Fibroblast of pulmonary artery (primary cell): ENCODE measurements at places on chromosomes 4 and X.

DNA sequence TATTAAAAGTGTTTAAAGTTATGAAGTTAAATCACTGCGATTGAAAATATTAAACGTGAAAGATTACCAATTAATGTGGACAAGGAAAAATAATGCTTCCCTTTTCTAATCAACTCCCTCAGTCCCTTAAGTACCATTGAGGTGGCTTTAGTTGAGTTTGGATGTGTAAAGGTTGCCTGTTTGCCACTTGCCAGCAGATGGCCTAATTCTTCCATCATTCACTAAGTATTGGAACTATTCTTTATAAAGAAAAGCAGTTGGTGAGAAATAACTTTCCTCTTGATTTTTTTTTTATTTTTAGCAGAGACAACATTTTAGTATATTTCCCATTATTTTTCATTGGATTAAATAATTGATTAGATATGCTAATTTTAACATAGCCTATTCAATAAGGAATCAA, 295.9 kb upstream of the TACR3 start:
- DNase-seq: peak; percentile 2

- peak; percentile 1 for DNase-seq
Observed at GRCh38 chrX:43269201-43269600, 386.9 kb upstream of the MAOA start.

DNA sequence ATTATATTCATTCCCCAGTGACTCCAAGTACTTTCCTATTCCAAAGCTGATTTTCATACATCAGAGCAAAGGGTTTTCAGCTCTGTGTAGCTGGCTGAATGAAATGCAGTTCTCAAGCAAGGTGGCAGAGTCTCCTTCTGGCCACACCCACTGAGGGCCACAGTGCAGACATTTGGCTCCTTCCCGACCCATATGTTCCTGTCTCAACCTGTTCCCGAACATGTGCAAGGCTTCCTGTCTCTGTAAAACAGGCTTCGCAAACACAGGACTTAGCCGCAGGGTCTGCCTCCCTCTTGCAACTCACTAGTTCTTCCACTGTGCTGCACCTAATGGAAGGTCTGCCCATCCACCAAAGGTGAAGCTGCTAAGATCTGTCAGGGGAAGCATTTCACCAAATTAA, 249.2 kb downstream of the MID1IP1 start:
- no peak for DNase-seq

- DNase-seq: no peak
Observed at GRCh38 chrX:69028006-69028760, 137.1 kb downstream of the PJA1 start.
